Mucosa of gallbladder (tissue), 1 donor: ENCODE measurements at places on chromosomes 4 and X. TPM values are rescaled to one million over a fixed set of nuclear protein-coding genes. Genes with fewer than 3 reads are reported as not detected.
A peak's percentile ranks its signal among the peaks of the same experiment; 100 is the strongest.

GRCh38 chrX:25872786-25873185 lies 265.4 kb upstream of the MAGEB18 start:
- DNase-seq, result no peak

DNA sequence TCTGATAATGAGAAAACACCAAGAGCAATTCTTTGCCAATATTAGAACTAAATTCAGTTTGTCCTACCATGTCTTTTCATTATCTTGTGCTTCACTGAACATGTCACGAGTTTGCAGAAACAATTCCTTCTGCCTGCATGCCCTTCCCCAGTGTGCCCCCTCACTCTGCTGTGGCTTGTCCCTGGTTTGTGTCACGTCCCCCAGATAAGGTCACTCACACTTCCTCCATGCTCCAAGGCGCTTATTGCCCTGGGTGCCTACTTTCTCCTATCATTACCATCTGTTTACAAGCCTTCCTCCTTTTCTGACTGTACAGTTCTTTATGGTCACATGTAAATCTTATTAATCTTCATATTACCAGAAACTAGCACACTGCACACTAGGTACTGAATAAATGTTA lies 394.1 kb downstream of the KCNIP4 start:
- DNase-seq, result no peak

DNA sequence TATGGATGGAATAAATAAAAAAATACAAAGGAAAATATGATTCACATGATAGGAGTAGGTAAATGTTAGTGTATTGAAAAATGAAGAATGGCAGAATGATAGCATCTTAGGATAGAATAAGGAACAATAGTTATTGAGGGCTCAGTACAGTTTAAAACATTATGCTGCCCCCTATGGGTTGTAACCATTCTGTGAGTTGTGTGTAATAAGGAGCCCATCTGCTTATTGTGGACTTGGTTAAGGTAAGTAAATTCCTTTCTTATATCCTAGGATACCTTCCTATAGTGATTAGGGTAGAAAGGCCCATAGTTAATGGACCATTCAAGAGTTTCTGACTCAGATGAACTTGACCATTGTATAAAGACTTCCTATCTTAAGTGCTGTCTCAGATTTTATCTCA lies 195.8 kb downstream of the PDHA2 start:
- no peak for DNase-seq

- no peak for DNase-seq
These were observed 156.3 kb downstream of the BCOR start for GRCh38 chrX:39941332-39941920.

ADH7 gene
- total RNA-seq, result not detected

GRCh38 chr4:178937130-178937529 lies 1494.9 kb upstream of the AGA start:
- DNase-seq, result no peak

- peak; percentile 17 for DNase-seq
These were observed 551.4 kb downstream of the IQCM start for GRCh38 chr4:149264093-149264733.

DNA sequence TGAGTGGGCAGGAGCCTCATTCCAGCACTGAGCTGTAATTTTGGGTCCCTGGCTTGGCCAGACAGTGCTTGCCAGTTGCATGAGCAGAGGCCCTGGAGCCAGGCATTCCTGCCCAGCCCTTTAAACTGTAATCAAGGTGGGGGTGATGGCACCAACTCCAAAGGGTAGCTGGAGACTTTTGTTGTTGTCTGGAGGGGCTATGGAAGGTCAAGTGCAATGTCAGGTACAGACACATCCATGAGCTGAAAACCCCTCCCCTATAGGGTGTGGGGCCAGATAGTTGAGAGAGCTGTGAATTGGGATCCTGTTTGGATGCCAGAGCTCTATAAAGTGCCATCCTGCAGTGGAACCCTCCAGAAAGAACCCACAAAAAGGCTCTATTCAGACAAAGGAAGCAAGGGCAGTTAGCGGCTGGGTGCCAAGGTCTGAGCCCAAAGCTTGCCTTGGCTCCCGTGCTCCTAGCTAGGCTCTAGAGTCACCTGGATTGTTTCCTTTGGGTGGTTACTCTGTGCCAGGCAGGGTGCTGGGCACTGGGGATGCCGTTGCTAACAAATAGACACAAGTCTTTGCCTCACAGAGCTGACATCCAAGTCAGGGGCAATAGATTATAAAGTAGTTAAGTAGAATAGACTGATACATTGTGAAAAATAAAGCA lies 163.0 kb downstream of the EFNB1 start:
- no peak for DNase-seq

DNA sequence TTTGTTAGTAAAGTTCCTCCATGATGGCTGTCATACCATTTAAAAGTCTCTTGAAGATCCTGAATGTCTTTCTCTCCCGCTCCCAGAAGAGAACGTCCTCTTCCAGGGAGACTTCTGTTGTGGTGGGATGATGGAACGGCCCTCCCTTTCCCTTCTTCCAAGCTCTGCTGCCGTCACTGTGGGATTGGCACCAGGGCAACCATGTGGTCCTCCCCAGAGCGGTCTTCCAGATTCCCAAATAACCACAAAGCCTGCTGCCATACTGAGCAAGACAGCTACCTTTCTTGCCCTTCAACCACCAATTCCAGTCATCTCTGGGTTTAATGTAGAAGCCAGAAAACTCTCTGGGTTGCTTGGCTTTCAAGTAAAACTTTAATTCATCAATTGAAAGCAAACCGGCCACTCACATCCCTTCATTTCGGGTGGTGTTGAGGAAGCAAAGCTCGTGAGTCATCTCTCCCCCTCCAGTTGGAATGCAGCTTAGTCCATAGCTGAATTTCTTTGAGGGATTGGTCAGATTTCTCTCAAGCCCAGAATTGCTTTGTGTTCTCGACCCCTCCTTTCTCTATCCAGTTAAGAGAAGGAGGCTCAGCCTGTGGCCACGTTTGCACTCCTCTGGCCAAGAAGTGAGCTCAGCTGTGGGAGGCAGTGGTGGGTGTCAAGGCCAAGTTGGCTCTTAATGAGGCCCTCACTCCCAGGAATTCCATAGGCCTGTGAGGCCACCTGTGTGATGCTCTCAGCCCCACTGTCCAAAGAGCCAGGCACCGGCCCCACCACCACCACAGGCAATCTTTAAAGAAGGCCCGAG lies 36.9 kb downstream of the FHDC1 start:
- no peak for DNase-seq

MAGEB1 gene
- total RNA-seq, result not detected

DNA sequence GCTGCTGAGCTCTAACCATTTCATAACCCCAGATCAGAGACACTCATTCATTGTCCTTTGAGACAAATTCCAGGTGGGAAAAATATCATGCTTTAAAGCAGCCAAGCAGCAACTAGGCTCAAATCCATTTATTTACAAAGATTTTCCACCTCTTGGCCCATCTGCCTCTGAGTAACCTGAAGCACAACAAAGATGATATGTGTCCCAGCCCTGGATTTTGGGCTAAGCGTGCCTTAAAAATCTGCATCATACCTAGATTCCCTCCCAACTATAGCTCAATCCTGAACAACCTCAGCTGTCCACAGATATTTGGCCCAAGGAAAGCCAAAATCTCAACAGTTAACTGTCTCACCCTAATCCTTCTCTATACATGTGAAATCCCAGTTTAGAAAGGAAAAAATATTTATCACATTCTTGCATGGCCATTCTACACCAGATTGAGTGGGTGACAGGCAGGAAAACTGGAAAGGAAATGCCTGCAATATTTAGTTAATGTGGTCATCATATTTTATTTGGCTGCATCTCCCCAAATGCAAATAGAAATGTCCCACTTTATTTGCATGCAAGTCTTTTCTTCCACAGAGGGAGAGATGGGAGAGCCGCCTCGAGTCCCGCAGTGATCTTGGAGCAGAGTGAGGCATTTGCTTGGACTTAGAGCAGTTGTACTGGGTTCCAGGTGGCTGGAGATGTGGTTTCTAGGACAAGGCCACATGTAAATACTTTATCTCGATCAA lies 146.4 kb upstream of the EOLA2 start:
- no peak for DNase-seq

PSMD10 gene
- 41.2 TPM for total RNA-seq

GRCh38 chr4:128565565-128566186 lies 243.8 kb upstream of the JADE1 start:
- DNase-seq, result peak; percentile 34

DNA sequence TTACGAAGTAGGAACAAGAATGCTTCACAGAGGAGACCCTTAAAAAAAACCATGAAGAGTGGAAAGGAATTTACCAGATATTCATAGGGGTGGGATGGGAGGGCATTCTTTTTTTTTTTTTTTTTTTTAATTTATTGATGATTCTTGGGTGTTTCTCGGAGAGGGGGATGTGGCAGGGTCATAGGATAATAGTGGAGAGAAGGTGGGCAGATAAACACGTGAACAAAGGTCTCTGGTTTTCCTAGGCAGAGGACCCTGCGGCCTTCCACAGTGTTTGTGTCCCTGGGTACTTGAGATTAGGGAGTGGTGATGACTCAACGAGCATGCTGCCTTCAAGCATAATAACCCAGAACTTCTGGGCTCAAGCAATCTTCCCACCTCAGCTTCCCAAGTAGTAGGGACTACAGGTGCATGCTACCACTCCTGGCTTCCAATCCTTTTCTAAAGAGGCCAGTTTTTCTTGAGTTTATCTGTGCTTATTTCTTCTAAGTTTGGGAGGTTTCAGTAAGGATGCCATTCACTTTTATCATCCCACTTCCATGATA lies 65.9 kb upstream of the OGT start:
- DNase-seq, result no peak

DNA sequence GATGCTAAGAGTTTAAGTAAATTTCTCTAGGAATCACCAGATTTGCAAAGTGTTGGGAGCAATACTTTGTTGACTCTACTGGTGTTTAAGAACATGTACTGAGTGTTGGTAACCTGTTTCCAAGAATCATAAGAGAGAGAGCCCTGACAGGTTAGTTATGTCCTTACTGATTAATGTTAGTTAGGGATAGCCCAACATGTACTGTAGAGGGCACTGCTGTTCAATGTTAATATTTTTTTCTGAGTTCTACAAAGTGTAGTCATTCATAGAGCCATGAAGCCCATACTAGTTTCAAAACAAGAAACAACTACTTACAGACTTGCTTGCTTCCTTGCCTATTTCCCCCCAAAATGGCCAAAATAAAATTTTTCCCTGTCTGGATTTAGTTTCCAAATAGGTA lies 11.9 kb downstream of the TMPRSS11D start:
- no peak for DNase-seq

- DNase-seq, result no peak
These were observed 243.8 kb downstream of the THOC2 start for GRCh38 chrX:123489011-123489410.

DGKQ gene
- 26.9 TPM for total RNA-seq

DNA sequence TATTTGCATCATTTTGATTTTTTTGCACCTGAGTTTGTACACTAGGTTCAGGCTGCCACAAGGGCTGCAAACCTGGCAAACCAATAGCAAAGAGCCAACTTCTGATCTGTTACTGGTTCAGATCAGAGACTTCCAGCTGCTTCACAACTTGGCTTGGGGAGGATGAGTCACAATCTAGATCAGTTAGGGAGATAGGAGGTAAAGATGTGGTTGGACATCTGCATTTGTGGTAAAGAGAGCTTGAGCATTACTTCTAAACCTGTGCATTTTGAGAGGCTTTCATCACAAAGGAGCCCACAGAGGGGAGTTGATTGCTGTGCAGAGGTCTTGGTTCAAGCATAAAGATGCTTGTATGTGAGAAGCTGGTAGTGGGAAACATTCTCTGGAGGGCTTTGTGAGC lies 34.5 kb downstream of the LINC00632 start:
- DNase-seq, result no peak

ACOT9 gene
- 30.6 TPM for total RNA-seq

DNA sequence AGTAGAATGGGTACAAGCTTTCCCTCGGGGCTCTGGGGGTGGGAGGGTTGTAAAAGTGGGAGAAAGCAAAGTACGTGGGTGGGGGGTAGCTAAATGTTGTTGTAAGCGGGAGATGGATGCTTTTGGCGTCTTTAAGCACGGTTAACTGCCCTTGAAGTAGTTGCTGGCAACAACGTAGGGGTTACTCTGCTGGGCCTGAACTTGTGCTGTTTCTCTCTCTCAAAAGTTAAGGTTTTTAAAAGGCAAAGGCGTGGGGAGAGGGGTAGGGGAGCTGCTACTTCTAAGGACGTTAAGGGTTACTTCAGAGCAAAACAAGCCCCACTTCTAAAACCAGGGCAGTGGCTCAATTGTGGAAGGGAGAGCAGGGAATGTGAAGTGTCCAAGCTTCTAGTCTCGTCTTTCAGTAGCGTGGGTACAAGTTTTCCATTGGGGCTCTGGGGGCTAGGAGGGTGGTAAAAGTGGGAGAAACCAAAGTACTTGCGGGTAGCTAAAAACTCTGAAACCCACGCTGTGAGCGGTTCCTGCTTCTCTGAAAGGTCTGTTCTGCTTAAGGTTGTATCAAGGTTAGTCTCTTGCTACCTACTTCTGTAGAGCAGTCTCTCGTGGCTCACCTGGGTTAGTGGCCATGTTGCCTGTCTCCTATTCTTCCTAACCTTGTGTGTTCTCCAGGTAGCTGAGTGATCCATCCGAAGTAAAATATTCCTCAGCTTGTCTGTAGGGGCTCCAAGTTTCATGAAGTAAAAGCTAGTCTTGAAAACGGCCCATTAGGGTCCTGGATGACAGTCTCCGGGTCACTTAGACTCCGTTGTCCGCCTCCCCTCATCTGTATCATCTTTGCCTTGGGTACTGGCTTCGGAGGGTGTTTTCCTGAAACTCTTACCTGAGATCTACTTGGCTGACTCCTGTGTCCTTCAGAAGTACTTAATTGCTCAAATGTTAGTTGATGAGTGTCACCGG lies 1.7 kb upstream of the WDR1 start:
- no peak for DNase-seq

- DNase-seq, result no peak
These were observed 83.9 kb downstream of the MTNR1A start for GRCh38 chr4:186471441-186471840.

GRCh38 chr4:16597845-16598596 lies 300.4 kb downstream of the LDB2 start:
- DNase-seq, result no peak

GRCh38 chrX:21457718-21458117 lies 83.5 kb downstream of the CNKSR2 start:
- DNase-seq, result no peak

GRCh38 chrX:96455078-96455477 lies 229.6 kb upstream of the DIAPH2 start:
- no peak for DNase-seq

DNA sequence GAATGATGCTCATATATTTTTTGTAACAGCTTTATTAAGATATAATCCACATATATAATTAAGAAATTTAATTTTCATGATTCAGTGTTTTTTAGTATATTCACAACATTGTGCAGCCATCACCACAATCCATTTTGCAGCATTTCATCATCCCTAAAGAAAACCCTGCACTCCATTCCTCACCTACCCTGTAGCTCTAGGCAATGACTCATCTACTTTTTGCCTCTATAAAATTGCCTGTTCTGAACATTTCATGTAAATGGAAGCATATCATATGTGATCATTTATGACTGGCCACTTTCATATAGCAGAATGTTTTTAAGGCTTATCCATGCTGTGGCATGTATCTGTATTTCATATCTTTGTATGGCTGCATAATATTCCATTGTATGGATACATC lies 339.9 kb downstream of the MAPK10 start:
- DNase-seq, result no peak

GRCh38 chrX:154596290-154596929 lies 11.5 kb downstream of the CTAG1A start:
- no peak for DNase-seq

- no peak for DNase-seq
These were observed 4.8 kb upstream of the DAPP1 start for GRCh38 chr4:99811850-99812249.

GRCh38 chrX:126064901-126065541 lies 101.1 kb downstream of the DCAF12L2 start:
- no peak for DNase-seq
